ENCODE measurements at places on chromosomes 6 and 20.

GRCh38 chr6:19424853-19425252, 412.3 kb upstream of the ID4 start:
- no peak for DNase-seq

DNA sequence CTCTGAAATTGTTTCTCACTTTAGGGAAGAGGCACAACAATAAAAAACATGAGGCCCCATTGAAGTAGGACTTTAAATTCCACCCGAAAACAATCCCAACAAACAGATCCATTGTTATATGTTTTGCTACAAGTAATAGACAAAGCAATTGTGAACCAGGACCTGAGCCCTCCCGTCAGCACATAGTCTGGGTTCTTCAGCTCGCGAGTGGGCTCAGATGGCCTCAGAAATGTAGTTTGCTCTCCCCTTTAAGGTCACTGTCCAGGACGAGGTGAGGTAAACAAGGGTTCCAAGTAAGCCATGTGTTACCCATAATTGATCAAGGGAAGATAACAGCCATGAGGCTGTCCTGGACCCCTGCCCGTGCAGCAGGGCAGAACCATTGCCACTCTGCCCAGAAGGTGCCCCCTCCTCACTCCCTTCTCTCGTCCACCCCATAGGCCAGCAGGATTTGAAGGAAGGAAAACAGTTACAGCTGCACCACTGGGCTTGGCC, 160.1 kb upstream of the QKI start:
- no peak for DNase-seq

GRCh38 chr6:91330896-91331295, 744.0 kb upstream of the MAP3K7 start:
- no peak for DNase-seq

GRCh38 chr20:19453862-19454261, 241.4 kb downstream of the SLC24A3 start:
- no peak for DNase-seq

DNA sequence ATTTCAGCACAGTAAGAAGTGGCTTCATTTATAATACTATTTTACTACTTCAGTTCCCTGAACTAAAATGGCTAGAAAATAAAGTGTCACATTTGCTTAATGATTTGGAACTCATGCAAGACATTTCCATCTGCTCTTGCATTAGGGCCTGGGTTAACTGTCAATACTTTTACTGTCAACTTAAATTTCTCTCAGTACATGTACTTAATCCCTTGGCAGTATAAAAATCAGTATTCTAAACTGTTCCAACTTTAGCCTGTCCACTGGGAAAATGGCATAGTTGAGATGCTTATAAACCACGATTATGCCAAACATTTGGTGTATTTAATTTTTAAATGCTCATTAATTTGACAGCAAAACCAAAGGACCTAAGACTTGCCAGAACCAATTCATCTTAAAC, 154.5 kb downstream of the ASCC3 start:
- DNase-seq, result no peak

- DNase-seq, result no peak
These were observed 105.6 kb downstream of the ZDHHC14 start for GRCh38 chr6:157486572-157486971.

GRCh38 chr6:18350712-18351111, 36.4 kb upstream of the RNF144B start:
- DNase-seq, result no peak

GRCh38 chr6:125714441-125715090, 34.9 kb upstream of the HEY2 start:
- DNase-seq, result no peak

DNA sequence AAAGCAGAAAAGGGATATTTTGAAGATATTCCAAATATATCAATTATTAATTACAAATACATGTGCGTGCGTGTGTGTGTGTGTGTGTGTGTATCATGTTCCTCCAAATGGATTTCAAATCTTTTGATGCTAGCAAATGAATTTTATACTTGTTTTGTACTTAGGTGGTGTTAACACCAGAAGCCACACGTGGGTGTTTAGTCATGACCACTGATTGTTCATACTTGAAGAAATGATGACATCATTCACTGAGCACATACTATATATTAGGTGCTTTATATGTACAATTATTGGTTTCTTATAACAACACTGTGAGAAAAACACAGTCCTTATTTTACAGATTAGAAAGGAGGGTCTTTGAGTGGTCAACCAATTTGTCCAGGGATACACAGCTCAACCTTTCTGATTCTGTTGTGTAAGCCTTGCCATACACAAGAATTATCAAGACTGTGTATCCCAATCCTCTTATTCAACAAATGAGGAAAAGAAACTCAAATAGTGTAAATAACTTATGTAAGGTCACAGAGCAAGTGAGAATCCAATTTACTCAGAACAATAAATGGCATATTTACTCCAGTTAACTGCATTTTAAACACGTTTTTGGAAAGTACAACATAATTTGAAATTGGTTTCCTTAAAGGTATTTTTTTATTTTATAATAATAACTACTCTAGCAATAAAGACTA, 88.5 kb downstream of the BCAS1 start:
- DNase-seq, result peak; percentile 65

DNA sequence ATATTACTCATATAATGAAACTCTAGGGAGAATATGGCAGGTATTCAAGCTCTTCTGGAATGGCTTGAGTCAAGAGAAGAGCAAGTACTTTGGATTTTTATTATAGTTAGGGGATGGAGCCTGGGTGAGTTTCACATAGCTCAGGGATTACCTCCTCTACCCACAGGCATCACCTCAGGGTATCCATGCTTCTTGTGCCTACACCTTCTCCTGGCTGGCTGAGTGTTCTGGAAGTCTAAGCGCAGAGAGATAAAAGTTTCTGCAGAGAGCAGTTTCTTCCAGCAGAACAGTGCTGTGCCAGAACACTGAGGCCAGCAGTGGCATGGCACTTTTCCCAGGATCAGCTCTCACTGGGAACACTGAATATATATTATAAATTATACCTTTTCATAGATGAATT, 199.7 kb upstream of the KCNQ5 start:
- no peak for DNase-seq

DNA sequence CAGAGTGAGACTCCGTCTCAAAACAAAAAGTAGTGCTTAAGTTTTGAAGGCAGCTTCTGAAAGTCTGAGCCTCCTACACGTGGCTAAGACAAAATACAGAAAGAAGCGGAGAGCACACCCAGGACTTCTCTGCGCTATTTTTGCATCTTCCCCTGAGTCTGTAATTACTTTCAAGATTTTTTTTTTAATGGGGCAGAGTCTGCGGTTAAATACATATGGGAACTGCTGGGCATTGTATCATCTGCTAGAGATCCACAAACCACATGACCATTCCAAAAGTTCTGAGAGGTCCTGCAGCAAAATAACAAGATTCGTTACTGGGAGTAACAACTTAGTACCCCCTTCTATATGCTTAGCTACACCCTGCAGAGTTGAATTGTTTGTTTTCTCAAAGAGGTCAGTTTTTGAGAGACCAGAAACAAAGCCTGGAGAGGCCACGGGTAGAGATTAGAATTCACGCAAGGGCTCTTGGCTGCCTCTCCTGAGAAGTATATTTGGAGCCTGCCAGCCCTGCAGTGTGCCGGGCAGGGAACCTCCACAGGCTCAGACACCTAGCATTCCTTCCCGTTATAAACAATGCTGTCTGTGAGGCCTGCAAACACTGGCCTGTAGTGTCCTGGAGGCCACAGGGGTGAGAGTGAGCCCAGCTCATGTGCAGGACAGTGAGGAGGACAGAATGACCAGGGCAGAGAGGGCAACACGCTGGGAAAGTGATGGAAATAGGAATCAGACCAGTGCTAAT, 48.2 kb upstream of the FAM50B start:
- no peak for DNase-seq

GRCh38 chr20:11676630-11677287, 240.9 kb upstream of the BTBD3 start:
- DNase-seq, result peak; percentile 62

DNA sequence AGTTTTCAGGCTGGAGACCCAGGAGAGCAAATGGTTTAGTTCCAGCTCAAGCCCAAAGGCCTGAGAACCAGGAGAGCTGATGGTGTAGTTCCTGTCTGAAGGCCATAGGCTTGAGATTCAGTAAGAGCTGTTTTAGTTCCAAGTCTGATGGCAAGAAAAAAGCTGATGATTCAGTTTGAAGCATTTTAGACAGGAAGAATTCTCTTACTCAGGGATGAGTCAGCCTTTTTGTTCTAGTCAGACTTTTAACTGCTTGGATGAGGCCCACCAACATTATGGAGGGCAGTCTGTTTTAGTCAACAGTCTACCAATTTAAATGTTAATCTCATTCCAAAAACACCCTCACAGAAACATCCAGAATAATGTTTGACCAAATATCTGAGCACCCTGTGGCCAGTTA, 2.5 kb downstream of the ZSCAN26 start:
- peak; percentile 95 for DNase-seq

DNA sequence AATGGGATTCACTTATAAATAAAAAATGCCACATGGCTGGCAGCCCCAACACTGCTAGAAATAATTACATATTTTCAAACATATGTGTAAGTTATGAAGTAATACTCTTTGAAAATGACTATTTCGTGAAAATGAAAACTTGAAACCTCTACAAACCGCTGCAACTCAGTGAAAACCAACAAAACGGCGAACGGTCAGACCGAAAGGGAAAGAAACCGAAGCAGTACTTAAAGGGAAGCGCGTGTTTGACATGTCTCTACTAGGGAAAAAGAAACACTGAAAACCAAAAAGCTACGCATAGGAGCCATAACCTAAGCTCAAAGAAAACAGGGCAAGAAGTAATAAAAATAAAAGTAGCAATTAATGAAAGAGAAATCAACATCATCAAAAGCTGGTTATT, 121.0 kb upstream of the GGTLC1 start:
- no peak for DNase-seq

DNA sequence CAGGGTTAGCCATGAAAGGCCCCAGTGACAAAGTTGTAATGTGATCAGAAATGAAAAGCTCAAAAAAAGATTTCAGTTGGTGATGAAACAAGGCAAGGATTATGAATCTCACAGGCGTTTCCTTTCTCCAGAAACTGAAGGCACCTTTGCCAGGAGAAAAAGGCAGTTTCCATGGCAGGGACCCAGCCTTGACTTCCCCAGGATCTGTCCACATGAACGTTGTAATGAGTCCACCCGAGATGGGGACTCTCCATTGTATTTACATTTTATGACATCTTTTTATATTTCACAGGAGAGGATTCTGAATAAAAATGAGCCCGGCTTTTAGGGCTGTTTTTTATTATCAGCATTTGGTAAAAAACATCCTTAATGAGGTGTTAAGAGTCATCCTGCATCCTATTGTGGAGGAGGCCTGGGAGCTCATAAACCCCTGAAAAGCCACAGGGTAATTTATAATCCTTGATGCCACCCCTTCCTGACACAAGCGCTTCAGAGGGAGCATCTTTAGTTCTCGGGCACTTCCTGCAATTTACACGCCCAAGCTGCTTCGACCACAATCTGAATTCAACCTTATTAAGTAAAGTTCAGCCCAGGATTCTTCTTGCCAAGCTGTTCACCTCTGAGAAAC, 74.1 kb upstream of the SALL4 start:
- no peak for DNase-seq

DNA sequence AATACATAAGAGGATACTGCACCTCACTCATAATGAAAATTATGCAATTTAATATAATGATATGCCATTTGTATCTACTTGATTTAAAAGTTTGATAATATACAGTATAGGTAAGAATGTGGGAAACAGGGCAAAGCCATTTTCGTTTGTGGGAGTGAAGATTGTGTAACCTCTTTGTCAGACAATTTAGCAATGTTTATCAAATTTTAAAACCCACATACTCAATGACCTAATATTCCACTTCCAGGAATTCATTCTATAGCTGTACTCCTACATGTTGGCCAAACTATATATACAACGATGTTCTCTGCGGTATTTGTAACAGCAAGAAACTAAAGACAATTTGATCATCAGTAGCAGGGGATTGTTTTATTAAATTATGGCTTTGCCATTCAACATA, 17.8 kb upstream of the FKBP5 start:
- DNase-seq, result peak; percentile 44

GRCh38 chr6:23505026-23505425, 621.0 kb upstream of the NRSN1 start:
- DNase-seq, result peak; percentile 52

GRCh38 chr6:137919837-137920730, 53.0 kb downstream of the TNFAIP3 start:
- no peak for DNase-seq

DNA sequence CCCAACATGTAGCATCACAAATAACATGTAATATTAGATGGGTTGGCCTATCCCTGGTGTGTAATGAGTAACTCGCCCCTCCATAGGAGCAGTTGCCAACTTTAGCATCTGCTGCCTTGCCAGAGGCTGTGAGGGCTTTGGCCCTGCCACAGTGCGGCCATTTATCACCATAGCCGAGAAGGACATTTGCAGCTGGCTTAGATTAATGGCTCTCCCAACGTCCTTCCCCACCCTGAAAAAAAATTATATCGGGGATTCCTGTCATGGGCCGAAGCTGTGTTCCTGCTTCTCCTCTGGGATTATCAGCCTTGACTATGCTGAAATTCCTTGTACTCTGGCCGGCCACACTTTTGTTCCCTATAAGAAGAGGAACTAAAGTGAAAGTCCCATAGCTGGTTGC, 7.6 kb upstream of the ADIG start:
- peak; percentile 30 for DNase-seq

DNA sequence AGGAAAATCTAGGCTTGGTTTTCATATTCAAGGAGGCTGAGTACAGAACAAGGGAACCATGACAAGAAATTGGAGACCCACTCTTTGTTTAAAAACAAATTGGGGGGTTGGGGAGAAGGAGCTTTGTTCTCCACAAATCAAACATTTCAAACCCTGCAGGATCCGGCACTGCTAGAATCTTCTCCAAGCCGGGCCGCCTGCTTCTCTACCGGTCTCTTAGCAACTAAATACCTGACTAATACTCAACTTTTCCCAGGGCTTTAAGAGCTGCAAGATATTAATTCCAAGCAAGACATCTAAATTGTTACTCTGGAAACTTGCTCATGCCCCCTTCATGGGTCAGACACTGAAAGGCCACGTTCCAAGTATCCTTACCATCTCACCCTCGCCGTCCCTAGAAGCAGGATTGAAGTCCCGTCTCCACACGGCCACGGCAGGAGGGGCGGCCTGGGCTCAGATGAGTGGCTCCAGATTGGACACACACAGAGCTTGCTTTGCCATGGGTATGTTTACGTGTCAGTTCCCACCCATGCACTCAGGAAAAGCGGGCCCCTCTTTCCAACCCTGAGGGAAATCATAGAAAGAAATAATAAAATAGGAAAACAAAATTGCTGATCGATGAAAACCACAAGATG, 126.4 kb upstream of the CDH4 start:
- DNase-seq, result no peak

- DNase-seq, result peak; percentile 29
These were observed 241.9 kb downstream of the ADGRB3 start for GRCh38 chr6:68876792-68877493.

- no peak for DNase-seq
These were observed 202.0 kb upstream of the GMDS start for GRCh38 chr6:2447318-2447920.

GRCh38 chr6:32991972-32992371, 17.4 kb downstream of the HLA-DOA start:
- no peak for DNase-seq

GRCh38 chr6:107144666-107145065, 29.4 kb upstream of the BEND3 start:
- DNase-seq, result no peak

GRCh38 chr6:141486942-141487341, 645.8 kb upstream of the GJE1 start:
- no peak for DNase-seq

- peak; percentile 15 for DNase-seq
These were observed 206.8 kb downstream of the TINAG start for GRCh38 chr6:54515013-54515412.

GRCh38 chr20:33674294-33675135, at the start of gene NECAB3:
TSS of gene NECAB3 (minus strand) at chr20:33674428. CDS start at chr20:33674352, 76 bp downstream.
- DNase-seq, result peak; percentile 60

Data from fibroblast of mammary gland (primary cell).